Fibroblast of upper back skin (primary cell): ENCODE measurements at places on chromosomes 1 and 21.

DNA sequence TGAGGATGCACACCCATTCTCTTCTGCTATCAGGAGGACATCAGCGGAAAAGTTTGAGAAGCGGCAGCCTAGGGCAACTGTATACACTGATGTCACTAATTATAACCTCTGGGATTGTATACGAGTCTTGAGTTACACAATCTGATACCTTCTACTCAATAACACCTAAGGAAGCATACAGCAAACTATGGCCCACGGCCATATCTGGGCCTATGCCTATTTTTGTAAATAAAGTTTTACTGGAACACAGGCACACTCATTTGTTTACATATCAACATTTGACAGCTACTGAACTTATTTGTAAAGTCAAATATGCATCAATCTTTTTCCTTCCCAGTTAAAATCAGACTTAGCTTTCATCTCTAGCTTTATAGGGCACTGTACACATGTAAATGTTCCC, 187.2 kb downstream of the ZSCAN20 start:
- no peak for DNase-seq

GRCh38 chr1:32005522-32005921, 8.1 kb upstream of the KHDRBS1 start:
- DNase-seq: no peak

DNA sequence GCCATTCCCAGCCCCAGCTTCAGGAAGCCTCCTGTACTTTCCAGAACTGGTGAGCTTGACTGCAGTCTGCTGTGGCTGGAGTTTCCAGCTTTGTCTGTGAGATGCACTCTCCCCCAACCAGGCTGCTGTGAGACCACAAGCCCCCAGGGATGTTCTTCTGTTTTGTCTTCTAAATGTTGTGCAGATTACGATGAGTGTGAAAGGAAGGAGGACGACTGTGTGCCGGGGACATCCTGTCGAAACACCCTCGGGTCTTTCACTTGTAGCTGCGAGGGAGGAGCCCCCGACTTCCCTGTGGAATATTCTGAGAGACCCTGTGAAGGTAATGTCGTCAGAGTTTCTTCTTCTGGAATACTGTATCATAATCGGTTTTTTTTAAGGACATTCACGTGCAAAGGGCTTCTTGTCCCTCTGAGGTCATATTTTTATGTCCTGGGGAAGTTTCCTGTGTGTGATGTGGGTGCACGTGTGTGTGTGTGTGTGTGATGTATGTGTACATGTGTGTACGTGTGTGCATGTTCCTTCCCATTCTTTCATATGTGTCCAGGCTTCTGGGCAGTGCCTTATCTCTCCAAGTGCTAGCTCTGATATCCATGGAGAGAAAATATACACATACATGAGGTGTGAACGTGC, 49.9 kb downstream of the UMODL1 start:
- no peak for DNase-seq

GRCh38 chr1:89641781-89642180, 8.9 kb downstream of the LRRC8C start:
- no peak for DNase-seq

- DNase-seq: no peak
These were observed 23.1 kb upstream of the DNASE2B start for GRCh38 chr1:84374991-84375696.

GRCh38 chr1:171896936-171897703, 55.8 kb downstream of the DNM3 start:
- DNase-seq: no peak

- DNase-seq: no peak
These were observed 6.1 kb downstream of the STX6 start for GRCh38 chr1:181016563-181016962.

DNA sequence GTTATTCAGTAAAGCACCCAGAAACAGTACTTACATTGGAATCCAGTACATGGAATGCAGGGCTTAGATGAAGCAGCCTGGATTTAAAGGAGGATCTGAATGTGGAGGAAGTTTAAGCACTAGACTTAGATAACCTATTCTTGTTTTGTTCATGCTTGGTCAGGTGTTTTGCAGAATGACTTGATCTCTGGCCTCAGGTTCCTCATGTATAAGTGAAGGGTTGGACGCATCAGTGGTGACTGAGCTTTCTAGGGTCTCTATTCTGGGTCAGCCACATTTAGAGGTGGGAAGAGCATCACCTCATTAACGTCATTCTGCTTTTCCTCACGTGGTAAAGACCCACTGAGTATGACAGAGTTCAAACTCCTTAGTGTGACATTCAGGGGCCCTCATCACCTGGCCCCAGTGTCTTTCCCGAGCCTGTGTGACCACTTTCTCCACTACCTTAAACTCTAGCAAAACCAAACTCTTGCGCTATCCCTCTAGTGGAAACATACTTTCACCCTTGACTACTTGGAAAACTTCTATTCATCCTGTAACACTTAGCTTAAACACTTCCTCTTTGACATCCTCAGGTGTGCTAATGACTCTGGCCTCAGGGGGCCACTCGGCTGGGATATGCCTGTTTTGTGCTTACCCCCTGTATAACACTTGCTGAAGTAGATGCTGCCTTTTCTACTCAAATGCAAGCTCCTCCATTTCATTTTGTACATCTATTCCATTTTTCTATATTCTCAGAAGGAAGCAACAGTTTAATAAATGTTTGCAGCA, 871 bp upstream of the ERICH3 start:
- DNase-seq: no peak

GRCh38 chr1:150832597-150832996, 24.5 kb upstream of the CTSK start:
- DNase-seq: no peak

- peak; percentile 57 for DNase-seq
These were observed 24.5 kb downstream of the KIAA0319L start for GRCh38 chr1:35532497-35533223.

DNA sequence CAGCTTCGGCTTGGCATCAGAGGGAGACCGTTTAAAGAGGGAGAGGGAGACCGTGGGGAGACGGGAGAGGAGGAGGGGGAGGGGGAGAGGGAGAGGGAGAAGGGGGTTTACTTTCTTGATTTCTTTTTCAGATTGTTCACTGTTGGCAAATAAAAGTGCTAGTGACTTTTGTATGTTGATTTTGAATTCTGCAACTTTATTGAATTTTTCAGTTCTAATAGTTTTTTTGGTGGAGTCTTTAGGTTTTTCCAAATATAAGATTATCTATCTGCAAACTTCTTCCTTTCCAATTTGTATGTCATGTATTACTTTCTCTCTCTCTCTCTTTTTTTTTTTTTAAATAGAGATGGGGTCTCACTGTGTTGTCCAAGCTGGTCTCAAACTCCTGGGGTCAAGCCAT, 104.0 kb downstream of the PPP1R12B start:
- DNase-seq: no peak

GRCh38 chr1:241269116-241269515, 87.9 kb downstream of the RGS7 start:
- DNase-seq: no peak

GRCh38 chr1:32972814-32973428, 8.3 kb upstream of the RNF19B start:
- no peak for DNase-seq

DNA sequence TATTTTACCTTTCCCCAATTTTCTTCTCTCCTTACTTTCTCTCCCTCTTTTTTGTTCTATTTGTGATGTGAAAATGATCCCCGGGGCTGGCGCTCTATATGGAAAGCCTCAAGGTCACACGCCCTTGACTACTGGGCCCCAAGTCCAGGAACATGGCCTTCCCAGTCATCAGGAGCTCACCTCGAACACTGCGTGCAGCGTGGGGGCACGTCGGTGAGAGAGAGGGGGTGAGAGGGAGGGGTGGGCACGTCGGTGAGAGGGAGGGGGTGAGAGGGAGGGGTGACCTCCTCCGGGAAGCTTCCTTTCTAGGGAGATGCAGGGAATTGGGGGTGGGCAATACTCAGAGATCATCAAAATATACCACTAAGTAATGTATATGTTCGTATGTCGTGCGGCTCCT, 94.6 kb upstream of the TMPRSS2 start:
- no peak for DNase-seq

DNA sequence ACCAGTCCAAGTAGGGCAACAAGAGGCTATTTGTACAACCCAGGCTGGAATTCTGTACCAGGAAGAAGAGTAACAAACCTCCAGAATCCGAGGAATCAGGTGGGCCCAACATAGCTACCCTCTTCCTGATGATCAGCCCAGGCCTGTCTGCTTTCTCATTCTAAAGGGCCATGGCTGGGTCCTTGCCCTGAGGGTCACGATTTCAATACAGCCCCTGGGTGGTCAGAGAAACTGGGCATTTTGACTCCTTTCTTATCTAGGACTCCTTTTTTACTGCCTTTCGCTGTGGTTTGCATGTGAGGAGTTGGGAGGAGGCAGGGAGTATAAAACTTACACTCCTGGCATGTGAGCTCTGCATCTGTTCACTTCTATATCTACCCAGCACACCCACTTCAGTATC, 164.9 kb upstream of the COA6 start:
- DNase-seq: no peak

GRCh38 chr1:163471779-163472650, 150.3 kb downstream of the NUF2 start:
- DNase-seq: no peak

- no peak for DNase-seq
These were observed 24.5 kb downstream of the SERINC2 start for GRCh38 chr1:31437433-31438037.

DNA sequence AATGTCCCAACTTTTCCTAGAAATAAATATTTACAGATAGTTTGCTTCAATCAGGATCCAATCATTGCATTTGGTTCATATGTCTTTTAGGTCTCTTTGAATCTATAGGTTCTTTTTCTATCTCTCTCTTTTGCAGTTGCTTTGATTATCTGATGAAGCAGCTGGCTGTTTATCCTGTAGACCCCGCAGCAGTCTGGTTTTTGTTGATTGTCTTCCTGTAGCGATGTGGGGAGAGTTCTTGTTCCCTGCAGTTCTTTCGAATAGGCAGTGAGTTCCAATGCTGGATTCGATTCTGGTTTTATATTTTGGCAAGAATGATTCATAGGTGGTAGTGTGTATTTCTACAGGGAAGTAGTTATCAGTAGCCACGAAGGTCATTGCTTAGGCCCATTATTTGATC, 7.4 kb upstream of the MIXL1 start:
- DNase-seq: no peak

DNA sequence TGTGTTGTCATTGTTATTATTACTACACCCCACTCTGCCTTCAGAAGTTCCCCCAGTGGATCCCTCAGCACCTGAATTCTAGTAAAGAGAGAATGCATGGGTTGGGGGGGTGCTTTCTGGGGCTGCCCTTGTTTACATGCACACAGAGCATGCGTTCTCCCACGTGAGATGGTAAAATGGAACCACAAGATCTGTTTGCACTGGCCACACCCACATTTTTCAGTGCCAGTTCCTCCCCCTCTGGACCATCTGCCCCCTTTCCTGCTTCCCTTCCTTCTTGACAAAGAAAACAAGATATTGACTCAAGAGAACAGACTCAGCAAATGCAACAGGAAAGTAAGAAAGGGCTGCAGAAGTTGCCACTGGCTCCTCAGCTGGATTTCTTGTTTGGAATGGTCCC, 8.9 kb downstream of the SLC6A17 start:
- DNase-seq: no peak

DNA sequence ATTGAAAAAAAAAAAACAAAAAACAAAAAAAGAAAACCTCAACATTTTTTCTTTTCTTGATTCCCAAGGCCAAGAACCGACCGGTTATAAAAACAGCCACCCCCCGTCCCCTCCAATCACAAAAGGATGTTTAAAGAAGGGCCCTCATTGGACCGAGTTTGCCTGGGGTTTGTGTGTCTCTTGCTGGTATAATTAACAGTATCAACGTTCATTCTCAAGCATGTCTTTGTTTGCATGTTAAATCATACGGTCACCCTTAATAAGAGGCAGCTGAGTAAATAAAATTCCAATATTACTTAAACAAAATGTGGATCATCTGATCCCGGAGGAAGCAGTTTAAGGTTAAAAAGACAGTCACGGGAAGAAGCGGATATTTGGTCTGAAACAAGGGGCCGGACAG, 201.1 kb downstream of the PRDM2 start:
- no peak for DNase-seq

DNA sequence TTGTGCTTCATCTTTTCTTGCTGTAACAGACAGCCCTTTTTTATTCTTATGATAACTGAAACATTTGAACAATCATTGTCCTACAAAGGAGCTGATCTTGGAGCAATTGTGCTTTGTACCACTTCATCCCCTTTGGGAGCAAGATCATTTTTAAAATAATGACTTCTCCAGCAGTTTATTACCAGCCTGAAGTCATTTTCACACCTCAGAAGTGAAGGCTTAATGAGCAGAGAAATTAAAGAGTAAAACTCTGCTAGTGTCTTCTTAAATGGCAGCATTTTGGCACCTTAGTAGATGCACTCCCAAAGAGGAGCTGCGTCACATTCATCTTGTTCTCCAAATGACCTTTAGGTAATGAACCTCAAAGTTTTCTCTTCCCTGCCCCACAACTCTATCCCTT, 439.6 kb upstream of the CAMK1G start:
- DNase-seq: no peak

DNA sequence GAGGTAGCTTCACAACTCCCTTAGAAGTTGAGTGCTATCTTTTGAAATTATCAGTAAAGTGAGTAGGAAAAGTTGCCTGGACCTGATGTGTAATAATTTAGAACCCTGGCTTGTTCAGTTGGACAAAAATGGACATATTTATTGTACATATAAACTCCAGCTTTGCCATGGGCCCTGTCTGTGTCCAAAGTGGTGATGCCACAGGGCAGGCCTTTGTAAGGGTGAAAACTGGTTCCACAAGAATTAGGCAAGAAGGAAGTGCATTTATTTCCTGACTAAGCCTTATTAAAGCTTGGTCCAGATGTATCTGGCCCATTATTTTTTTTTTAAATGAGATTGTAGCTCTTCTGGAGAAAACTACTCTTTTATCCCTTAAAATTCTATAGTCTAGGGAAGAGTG, 47.9 kb downstream of the MACO1 start:
- DNase-seq: no peak

GRCh38 chr1:1072849-1073742, 1.0 kb downstream of the RNF223 start:
- no peak for DNase-seq

GRCh38 chr1:93753791-93754763, 72.4 kb upstream of the BCAR3 start:
- peak; percentile 97 for DNase-seq

- no peak for DNase-seq
These were observed 368.8 kb upstream of the ADGRL4 start for GRCh38 chr1:79375352-79375751.

DNA sequence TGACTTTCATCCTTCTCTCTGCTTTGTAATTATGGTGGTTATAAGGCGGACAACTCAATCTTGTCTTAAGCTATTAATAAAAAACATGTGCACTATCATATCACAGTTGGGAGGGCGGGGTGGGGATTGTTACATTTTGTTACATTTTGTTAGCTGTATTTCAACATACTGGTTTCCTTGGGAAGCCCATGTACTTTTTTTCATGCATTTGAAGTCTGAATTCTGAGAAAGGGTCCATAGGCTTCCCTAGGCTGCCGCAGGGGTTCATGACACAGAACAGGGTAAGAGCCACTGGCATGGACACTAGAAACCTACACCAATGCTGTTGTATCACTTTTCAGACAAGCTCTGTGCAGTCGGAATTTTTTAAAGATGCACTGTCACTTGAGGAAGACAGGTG, 178.8 kb downstream of the ETS2 start:
- peak; percentile 55 for DNase-seq
